Anterior cingulate cortex (tissue), 58 donors: ENCODE measurements at places on chromosomes 11 and 22.

GRCh38 chr11:34364102-34364501 is 6.3 kb upstream of the ABTB2 start:
- DNase-seq = no peak

DNA sequence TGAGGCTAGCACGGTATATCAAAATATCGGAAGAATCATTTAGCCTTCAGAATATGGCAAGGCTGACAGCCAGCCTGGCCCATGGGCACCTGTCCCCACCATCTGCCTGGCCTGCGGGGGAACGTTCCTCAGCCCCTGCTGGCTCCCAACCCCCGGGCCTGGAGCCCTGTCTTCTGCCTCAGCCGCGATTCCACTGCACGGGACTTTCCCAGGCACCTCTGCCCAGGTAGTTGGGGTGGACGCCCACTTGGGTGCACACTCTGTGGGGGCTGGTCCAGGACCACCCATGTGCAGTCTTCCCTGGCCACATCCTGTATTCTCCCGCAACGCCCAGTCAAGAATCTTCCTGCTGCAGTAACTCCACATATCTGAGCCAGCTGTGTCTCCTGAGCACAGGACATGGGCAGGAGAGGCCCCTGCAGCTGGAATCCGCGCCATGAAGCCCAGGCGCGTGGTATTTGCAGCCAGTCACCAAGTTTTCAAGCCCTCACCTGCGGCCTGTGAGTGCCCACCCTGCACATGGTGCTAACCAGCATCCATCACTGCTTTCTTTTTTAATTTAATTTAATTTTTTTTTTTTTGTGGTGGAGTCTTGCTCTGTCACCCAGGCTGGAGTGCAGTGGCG is 77.9 kb downstream of the KCNQ1 start:
- DNase-seq = no peak

DNA sequence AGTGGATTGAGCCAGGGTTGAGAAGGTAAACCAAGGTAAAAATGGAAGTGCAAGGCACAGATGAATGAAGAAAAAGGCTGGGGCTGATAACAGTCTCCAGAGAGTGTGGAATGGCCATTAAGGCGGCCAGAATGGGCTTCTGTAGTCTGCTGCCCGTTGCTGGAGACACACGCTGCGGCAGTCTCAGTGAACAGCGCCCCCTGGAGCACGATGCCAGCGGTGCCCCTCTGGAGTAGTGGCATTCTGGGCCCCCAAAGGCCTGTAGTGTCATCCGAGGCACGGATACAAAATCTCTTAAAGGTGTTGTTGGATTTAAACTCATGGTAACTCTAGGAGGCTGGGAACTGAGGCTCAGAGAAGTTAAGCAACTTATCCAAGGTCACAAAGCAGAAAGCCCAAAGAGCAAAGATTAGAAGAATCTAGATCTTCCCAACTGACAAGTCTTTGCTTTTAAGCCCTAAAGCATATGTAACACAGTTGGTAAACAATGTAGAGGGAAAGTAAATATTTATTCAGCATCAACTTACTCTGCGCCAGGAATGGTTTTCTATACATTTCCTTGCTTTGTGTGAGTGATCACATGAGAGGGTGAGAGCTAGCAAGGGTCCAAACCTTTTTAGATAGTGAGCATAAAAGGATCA is 18.2 kb downstream of the KCNJ1 start:
- no peak for DNase-seq

- DNase-seq = no peak
Observed at GRCh38 chr11:68117853-68118470, 3.2 kb downstream of the CHKA start.

DNA sequence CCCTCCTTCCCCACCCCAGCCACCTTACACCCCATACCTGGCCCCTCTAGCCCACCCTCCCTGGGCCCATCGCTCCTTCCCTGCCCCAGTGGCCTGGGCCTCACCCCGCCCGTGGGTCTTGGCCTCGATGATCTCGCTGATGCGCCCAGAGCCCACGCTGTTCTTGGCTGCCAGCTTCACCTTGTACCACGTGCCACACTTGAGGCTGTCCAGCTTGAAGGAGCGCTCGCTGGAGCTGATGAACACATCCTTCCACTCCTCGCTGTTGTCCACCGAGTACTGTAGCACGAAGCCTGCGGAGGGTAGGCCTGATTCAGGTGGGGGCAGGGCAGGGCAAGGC is 110.1 kb downstream of the CEP164 start:
- no peak for DNase-seq

DNA sequence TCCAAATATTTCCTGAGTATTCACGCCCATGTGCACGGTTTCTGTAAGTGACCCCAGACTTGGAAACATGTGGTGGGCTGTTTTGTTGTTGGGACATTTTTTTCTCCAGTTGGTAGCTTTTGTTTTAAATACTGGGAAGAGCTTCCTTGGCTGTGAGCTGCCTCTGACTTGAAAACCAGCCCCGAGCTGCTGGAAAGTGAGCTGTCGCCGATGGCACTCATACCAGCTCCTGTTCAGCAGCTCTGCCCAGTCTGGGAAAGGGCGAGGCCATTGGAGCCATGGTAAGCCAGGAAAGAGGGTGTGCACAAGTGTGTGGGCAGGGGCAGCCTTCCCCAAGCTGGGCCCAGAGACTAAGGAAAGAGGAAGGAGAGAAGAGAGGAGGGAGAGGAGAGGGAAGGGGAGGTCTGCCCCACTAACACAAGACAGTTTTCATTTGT is 3.2 kb upstream of the FLI1 start:
- no peak for DNase-seq

- DNase-seq = peak; percentile 71
Observed at GRCh38 chr11:61950035-61950547, at the start of gene BEST1. BEST1 (plus strand) TSS chr11:61950351; CDS start chr11:61951807, 1,456 bp downstream.

DNA sequence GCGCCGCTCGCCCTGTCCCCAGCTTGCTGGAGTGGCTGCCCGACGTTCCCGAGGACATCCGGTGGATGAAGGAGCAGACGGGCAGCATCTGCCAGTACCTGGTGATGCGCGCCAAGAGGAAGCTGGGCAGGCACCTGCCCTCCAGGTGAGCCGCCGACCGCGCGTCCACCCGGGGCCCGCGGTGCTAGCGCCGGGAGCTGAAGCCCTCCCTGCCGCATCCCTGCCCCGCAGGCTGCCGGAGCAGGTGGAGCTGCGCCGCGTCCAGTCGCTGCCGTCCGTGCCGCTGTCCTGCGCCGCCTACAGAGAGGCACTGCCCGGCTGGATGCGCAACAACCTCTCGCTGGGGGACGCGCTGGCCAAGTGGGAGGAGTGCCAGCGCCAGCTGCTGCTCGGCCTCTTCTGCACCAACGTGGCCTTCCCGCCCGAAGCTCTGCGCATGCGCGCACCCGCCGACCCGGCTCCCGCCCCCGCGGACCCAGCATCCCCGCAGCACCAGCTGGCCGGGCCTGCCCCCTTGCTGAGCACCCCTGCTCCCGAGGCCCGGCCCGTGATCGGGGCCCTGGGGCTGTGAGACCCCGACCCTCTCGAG is 3.3 kb upstream of the CRACR2B start:
- peak; percentile 49 for DNase-seq

DNA sequence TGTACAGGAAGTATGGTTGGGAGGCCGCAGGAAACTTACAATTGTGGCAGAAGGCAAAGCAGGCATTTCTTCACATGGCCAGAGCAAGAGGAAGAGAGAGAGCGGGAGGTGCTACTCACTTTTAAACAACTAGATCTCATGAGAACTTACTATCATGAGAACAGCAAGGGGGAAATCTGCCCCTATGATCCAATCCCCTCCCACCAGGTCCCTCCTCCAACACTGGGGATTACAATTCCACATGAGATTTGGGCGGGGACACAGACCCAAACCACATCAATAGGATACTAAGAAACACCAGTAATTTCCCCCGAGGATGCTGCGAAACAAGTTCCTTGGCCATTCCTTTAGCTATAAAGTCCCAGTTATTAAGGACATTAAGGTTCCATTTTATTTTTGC is 94.1 kb upstream of the SC5D start:
- no peak for DNase-seq

GRCh38 chr22:26172389-26172990 is 3.2 kb downstream of the SEZ6L start:
- DNase-seq = peak; percentile 1

DNA sequence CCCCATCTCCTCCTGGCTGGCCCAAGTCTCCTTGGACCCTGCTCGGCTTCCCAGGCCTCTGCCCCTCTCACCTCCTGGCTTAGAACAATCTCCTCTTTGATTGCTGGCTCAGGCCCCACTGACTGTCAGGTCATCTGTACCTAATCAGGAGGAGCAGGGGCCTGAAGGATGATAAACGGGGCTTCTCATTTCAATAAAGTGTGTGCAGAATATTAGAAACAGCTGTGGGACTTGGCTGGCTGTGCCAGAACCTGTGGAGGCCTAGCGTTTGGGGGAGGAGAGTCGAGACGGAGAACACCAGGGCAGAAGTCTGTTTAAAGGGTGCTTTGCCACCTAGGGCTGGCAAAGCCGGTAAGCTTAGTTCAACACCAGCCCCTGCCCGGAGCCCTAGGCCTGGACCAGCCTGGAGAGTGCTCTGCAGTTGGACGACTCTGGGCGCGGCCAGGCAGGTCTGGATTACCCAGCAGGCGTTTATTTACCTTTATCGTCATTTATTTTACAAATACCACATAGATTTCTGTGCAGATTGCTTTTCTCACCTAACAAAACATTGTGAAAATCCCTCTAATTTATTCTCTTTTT is 10.1 kb upstream of the VSIG10L2 start:
- no peak for DNase-seq

- no peak for DNase-seq
Observed at GRCh38 chr11:12526789-12527188, 147.4 kb upstream of the TEAD1 start.

- no peak for DNase-seq
Observed at GRCh38 chr11:122343210-122343609, 227.2 kb upstream of the BLID start.

DNA sequence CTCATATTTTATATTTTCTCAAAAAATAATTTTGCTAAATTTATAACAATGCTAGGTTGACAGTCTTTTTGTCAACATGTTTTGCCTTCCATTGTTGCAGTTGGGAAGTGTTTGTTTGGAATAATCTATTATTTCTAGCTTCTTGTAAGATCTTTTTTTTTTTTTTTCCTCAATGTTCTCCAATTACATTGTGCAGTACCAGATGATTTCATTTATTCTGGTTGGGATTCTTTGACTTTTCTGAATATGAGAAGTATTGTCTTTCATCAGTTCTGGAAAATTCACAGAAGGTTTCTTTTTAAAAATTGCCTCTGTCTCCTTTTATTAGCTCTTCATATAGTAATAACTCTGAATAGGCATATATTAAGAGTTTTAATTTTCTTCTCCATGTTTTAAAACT is 245.4 kb downstream of the DYNC2H1 start:
- no peak for DNase-seq

DNA sequence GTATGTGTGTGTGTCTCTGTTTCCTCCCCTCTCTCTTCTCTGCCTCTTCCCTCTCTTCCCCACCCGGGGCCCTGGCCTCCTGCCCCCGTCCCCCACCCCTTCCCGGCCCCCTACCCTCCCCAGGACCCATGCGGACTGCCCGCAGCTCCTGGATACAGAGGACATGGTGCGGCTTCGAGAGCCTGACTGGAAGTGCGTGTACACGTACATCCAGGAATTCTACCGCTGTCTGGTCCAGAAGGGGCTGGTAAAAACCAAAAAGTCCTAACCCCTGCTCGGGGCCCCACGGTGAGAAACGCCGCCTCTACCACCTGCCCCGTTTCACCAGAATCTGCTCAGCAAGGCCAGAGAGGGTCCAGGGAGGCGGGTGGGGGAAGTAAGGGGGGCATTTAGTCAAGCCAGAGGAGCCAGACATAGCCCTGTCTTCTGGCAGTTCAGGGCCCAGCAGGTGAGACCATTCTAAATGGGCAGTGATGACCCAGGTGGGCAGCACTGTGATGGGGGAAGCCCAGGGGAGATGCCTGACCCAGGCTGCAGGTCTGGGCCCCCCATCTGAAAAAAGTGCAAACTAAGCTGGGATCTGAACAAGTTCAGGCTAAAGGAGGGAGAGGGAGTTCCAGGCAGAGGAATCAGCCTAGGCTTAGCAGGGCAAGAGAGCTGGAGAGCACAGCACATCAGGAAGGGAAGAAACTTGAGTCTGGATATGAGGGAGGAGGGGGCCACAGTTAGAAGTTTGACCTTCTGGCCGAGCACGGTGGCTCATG is 6.4 kb downstream of the SELENOM start:
- DNase-seq = no peak

GRCh38 chr11:6405052-6405667 is 13.7 kb downstream of the APBB1 start:
- DNase-seq = peak; percentile 82

- no peak for DNase-seq
Observed at GRCh38 chr22:41862160-41862529, 29.2 kb downstream of the SREBF2 start.
